ENCODE measurements at places on chromosomes 2 and 18.

DNA sequence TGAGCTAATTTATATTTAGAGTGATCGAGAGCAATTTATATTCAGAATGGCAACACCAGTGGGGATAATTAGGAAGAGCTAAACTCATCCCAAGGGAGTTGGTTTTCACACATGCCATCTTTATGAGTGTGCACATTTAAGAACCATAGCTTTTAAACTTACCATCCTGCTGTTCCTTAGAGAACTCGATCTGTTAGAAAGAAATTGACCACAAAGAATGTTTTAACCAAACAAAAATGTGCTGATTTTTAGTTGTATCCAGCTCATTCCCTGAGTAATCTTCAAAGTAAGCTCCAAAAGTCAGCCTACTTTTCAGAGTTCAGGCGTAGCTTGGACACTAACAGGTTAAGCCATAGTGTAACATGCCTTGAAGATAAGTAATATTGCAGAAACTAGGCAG, 12.6 kb downstream of the MYL1 start:
- DNase-seq: no peak

GRCh38 chr2:59076079-59076619, 835.0 kb upstream of the FANCL start:
- DNase-seq: no peak

DNA sequence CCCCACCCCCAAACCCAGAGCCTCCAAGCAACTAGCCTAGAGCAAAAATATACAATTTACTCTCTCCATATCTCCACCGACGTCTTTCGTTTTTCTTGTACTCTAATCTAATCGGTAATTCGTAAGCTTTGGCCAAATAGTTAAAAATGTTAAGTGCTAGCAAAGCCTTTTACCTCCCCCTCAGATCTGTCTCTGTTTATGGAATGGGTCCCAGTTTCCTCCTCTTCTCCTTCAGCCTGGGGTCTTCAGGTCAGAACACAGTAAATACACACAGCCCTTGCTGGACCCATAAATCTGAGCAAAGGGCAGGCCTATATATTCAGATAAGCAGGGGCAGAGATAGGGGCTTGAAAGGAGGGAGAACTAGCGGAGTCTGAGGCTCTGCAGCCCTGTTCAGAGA, 267.4 kb downstream of the MEIS1 start:
- peak; percentile 63 for DNase-seq

- DNase-seq: no peak
Measured at GRCh38 chr2:30349691-30350090, 97.4 kb upstream of the LCLAT1 start.

DNA sequence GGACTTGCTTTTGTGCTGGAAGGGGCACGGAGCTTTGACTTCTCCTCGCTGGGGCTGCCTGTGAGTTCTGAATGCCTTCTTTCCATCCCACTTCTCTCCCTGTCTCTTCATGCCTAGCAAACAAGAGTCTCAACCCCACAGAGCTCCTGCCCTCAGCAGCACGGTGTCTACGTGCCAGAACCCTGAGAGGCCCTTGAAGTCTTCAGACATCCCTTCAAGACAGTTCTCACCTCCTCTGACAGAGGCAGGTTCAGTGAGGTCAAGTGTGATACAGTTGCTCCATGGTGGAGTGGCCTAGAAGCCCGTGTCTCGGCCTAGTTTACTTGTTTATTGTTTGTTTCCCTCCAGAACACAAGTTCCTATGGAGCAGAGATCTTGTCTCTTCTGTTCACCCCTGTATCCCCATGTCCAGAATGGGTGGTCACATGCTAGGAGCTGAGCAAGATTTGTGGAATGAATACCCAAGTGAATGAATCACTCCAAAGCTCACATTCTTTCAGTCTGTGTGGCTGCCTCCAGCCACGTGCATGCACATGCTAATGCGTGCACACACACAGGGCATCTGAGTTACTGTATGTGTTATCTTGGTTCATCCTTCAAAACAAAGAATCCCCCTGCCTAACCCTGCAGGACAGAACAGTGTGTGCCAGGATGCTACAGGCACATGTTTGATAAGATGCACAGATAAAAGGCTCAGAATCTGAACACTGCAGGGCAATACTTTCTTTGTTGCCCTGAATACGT, 391.6 kb downstream of the NBAS start:
- DNase-seq: no peak

GRCh38 chr2:54525321-54525720, 69.2 kb downstream of the SPTBN1 start:
- DNase-seq: no peak

DNA sequence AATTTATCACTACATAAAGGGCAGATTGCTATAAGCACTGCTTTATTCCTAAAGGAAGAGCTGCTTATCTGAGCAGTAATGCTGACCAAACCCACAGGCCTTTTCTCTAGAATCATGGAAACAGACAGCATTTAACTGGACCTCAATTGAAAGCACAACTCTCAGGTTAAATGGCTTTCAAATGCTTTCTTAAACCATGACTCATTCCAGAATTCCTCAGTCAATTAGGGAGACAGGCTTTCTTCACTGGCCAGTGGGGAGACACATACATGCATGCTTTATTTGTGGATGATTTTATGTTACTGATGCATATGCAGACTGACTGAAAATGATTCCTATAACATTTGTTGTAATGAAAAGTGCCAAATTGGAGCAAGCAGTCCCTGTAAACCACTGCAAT, 114.6 kb downstream of the ACVR1 start:
- no peak for DNase-seq

GRCh38 chr2:118801151-118801550, 46.3 kb downstream of the EN1 start:
- DNase-seq: no peak

DNA sequence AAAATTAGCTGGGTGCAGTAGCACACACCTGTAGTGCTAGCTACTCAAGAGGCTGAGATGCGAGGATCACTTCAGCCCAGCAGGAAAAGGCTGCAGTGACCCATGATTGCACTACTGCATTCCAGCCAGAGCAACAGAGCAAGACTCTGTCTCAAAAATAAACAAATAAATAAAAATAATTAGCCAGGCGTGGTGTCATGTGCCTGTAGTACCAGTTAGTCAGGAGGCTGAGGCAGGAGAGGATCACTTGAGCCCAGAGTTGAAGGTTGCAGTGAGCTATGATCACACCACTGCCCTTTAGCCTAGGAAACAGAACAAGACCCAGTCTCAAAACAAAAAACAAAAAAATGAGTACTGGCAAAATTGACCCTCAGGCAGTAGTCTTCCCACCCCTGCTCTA, 61.9 kb upstream of the PPP1CB start:
- no peak for DNase-seq

DNA sequence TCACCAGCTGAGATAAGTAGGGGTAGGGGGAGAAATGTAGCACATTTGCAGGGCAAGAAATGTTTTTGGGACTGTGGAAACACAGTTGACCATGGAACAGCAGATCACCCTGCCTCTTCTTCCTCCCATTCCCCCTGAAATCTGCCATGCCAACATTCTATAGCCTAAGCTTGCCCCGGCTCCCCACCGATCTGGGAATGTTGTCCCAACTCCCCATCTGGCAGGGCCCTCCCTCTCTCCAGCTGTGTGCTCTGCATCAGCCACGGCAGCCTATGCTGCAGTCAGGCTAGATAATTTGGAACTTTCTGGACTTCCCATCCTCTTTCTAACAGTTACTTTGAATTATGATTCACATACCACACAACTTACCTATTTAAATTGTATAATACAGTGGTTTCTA, 425.1 kb upstream of the RAB6C start:
- DNase-seq: no peak

DNA sequence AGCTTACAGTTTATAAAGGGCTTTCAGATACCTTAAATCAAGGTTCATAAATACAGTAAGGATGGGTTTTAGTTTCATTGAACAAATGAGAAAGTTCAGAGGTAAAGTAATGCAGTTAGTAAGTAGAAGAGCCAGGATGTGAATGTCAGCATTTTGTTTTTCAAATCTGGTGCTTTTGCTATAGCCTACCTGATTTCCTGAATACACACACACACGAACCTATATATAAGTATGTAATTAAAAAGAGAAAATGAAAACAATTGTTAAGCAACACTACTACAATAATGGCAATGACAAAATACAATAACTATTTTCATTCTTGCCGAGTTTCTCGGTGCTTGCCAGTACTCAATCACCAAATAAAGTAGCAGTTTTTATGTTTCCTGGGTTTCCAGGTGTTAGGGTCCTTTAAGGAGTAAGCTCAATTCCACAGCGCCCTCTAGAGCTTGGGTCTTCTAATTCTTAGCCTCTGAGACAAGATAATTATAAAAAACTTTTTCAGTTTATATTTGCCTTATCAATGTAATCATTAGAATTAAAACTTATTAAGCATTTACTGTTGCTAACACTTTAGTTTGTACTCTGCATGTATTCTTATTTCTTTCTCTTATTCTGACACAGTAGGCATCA, 512.9 kb upstream of the ACVR2A start:
- peak; percentile 20 for DNase-seq

- no peak for DNase-seq
Measured at GRCh38 chr2:102224824-102225739, 38.3 kb downstream of the IL1RL2 start.

DNA sequence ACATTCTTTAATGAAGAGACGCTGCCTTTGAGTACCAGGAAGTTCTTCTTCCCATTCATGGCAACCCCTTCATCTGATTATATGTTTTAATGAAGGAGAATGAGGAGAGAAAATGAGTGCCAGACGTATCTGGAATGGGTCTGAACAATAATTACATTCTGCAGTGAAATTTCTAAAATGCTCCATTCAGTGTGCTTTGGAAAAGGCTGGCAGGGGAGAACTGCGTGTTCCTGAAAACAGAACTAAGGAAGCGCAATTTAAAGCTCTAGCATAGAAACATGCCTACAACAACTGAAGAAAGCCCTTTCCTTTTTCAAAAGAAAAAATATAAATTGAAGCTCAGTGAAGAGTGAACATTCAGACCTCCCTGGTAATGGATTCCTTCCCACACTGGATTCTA, 58.8 kb downstream of the BOD1L2 start:
- DNase-seq: no peak

DNA sequence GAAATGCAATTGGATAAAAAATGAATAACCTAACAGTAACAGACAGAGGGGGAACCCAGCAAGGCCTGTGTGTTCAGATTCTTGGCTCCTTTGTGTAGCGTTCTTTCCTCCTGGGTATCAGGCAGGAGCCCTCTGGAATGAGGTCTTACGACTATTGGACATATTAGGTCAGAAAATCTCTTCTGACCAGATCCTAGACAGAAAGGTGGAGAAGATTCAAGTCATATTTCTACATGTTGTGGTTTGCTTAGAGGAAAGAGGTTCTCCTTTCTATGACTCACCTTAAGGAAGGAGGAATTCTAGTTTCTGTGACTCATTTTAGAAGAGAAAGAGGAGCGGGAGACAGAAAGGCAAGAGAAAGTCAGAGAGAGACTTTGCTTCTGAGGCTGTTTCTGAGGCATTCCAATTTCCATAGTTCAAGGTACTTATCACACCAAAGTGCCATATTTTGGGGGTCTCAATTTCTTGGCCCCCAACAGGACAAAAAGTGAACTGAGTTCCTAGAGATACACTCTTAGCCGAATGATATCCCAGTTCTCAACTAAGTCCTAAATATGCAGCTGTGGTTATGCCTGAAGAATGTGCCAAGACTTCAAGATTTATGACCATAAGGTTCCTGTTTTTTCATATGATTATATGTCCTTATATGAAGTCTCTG, 618.6 kb downstream of the ZEB2 start:
- no peak for DNase-seq

GRCh38 chr2:150459281-150459680, 28.2 kb downstream of the RND3 start:
- DNase-seq: no peak

DNA sequence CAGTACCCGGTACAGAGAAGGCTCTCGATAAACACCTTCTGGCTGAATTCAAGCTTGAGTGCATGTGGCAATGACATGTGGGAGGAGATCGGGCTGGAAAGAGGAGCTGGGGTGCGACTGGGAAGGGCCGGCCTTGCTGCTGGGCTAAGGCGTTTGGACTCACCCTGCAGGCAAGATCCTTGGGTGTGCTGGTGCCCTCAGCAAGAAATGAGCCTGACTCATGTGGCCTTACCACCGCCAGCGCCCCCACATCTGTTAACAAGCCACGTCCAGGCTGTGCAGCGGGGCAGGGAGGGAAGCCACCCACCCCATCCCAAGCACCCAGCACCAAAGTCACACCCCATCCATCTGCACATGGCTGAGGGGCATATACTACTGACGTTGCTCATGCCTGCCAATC, 1.3 kb downstream of the HS1BP3 start:
- no peak for DNase-seq

DNA sequence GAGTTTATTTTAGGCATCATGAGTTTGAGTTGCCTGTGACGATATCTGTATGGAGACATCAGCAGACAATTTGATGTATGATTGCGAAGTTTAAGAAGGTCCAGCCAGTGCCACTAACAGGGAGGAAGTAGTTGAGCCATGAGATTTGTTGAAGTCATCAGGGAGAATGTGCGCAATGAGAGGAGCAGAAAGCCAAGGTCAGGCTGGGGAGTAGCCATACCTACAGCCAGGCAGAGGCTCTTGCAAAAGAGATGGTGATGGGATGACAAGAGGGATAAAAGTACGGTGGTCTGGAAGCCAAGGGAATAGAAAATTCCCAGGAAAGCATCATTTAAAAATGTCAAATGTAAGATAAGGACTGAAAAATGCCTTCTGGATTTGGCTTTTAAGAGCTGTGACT, 51.2 kb downstream of the LIMS1 start:
- DNase-seq: no peak

DNA sequence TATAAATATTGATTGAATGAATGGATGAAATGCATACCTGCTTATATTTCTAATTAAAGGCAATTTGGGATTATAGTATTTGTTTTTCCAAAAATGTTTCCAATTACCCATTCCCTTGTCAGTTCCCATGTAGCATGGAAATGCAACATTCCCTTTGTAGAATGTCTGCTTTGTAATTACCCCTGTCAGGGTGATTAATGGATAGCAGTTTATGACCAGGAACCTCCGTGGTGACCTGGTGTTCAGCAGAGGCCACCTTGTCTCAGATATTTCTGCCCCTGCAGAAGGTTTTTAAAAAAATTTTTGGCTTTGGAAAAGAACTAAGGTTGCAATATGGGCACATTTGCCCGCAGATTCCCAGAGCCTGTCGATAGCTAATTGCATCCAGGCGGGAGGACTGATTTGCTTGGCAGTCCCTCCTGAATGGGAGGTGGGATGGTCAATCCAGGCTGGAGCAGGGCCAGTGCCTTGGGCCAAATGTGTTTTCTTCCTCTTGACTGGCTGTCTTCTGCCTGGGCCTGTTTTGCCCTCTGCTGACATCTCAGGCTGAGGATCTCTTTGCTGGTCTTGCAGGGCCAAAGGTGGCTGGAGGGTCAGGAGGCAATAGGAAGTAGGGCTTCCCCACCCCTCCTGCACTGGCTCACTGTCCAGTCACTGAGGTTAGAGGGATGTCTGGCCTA, 82.1 kb downstream of the TMEM182 start:
- peak; percentile 41 for DNase-seq
